Stimulated activated CD4-positive, alpha-beta T cell treated with anti-CD3 and anti-CD28 coated beads, Interleukin-1b, Interleukin-23, amount 100 ng/mL, for 4 hours (primary cell): ENCODE measurements at places on chromosomes 1 and 21.

GRCh38 chr1:209456878-209457277, 126.6 kb upstream of the CAMK1G start:
- no peak for DNase-seq

GRCh38 chr1:241782396-241782795, 65.6 kb upstream of the EXO1 start:
- DNase-seq, result no peak

DNA sequence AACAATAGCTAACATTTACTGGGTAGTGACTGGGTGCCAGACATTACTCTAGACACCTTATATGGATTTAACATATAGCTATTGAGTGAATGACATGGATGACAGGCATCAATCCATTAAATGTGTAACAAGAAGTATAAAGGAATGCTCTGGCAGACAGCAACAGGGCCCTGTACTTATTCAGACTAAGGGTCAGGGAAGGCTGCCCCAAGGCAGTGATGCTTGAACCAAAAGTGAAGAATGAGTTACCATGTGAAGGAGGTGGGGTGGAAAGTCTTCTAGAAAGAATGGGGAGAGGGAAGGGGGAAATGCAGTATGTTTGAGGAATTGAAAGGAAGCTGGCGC, 8.3 kb upstream of the PTPRF start:
- DNase-seq, result no peak

- DNase-seq, result no peak
These were observed 56.4 kb downstream of the OBSCN start for GRCh38 chr1:228264090-228264829.

- DNase-seq, result no peak
These were observed 23.3 kb upstream of the GBP2 start for GRCh38 chr1:89149229-89149628.

- no peak for DNase-seq
These were observed 33.6 kb upstream of the FOXE3 start for GRCh38 chr1:47382399-47382983.

GRCh38 chr21:28758883-28759242, 233.8 kb downstream of the LTN1 start:
- no peak for DNase-seq

DNA sequence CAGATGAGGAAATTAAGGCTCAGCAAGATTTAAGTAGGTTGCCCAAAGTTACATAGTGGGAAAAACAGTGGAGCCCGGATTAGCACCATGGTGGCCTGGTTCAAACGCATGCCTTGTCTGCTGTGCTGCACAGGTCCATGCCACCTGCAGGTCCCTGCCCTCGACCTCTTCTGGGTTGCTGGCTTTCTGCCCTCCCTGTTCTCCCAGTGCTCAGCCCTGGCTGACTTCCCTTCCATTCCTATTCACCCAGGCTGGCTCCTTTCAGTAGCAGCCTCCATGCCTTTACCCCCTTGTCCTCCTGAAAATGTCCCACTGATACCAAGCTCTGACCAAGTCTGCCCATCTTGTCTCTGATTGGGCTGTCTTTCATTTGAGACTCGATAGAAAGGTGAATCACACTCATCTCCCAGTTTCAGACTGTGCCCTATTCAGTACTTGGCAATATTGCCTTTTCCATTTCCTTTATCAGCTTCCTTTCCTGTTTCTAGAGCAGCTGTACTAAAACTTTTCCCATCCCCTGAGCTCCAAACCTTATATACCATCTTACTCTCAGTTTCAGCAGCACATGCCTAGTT, 75.8 kb downstream of the ST3GAL3 start:
- DNase-seq, result no peak

GRCh38 chr1:15573477-15573876, 11.4 kb downstream of the AGMAT start:
- DNase-seq, result no peak

GRCh38 chr1:156884560-156885184, 8.8 kb upstream of the PEAR1 start:
- DNase-seq, result no peak

GRCh38 chr1:193183019-193183627, 3.3 kb downstream of the B3GALT2 start:
- no peak for DNase-seq

DNA sequence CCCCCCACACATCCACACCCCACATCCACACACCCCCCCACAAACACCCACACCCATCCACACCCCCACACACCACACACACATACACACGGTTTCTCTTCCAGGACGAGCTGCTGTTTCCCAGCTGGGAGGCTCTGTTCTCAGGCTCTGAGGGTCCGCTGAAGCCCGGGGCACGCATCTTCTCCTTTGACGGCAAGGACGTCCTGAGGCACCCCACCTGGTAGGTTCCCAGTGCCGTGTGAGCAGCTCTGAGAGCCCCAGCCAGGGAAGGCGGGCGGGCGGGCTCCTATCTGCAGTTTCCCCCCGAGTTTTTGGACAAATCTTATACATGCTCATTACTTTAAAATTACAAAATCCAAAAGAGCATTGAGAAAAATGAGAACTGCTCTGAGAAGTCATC, 31.2 kb downstream of the SLC19A1 start:
- no peak for DNase-seq

- DNase-seq, result no peak
These were observed 20.7 kb upstream of the FASLG start for GRCh38 chr1:172638249-172638648.

- no peak for DNase-seq
These were observed 116.9 kb upstream of the KCNK1 start for GRCh38 chr1:233496993-233497392.

GRCh38 chr1:21534674-21535378, 25.6 kb downstream of the ALPL start:
- DNase-seq, result no peak

DNA sequence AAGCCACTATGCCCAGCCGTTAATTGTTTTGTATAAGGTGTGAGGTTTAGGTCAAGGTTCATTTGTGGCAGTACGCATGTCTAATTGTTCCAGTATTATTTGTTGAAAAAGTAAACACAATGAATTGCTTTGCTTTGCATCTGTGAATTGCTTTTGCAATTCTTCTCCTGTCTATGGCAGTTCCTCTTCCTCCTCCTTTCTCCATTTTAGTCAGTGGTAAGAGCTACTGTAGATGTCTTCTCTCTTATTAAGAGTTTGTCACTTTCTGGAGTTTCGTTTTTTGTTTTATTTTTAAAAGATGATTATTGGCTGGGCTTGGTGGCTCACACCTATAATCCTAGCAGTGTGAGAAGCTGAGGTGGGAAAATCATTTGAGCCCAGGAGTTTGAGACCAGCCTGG, 29.2 kb downstream of the C1orf185 start:
- DNase-seq, result no peak

GRCh38 chr1:15973772-15974171, 2.1 kb downstream of the ZBTB17 start:
- no peak for DNase-seq

DNA sequence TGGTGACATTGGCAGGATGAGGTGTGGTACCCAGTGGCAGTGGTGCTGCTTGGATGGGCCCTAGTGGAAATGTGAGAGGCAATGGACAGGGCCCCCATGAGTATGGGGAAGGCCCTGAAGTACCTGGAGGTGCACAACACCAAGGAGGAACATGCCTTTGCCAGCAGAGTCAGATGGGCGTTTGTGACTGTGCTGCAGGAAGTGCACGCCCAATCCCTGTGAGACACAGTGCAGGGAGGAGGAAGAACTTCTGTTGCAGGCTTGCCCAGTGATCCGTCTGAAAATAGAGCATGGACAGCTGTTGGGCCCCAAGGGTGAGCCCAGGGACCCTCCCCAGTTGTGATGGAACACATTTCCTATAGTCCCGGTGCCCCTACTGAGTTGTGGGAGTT, 42.7 kb downstream of the GJA5 start:
- no peak for DNase-seq

- no peak for DNase-seq
These were observed 85.2 kb upstream of the VAV3 start for GRCh38 chr1:108050158-108050557.

- no peak for DNase-seq
These were observed 39.8 kb upstream of the CLIC4 start for GRCh38 chr1:24705260-24706073.

GRCh38 chr1:153612755-153613331, at the start of gene S100A16:
S100A16 (minus strand) TSS chr1:153613137; CDS start chr1:153608151, 4,986 bp downstream.
- no peak for DNase-seq

DNA sequence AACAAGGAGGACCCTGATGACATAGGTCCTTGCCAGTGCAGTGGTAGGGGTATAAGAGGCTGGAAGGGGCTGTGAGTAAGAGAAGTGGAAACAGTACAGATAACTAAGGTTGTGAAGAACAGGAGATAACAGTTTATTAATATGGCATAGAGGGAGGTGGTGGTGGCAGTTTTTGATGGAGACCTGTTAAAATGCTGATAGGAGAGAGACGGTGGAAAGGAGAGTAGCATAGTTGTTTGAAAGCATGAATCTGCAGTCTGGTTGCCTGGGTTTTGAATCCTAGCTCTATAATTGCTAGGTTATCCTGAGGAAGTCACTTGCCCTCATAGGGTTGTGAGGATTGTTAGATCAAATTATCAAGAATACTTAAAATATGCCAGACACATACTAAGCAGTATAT, 19.4 kb downstream of the LRRC41 start:
- no peak for DNase-seq
